ENCODE measurements at places on chromosomes 1 and 21.

GRCh38 chr1:32014199-32014947 is 705 bp downstream of the KHDRBS1 start:
- no peak for DNase-seq

GRCh38 chr21:37827913-37828312 is 88.3 kb downstream of the KCNJ6 start:
- no peak for DNase-seq

- no peak for DNase-seq
Measured at GRCh38 chr1:187490266-187490665, 661.5 kb downstream of the PLA2G4A start.

- DNase-seq, result no peak
Measured at GRCh38 chr1:226250511-226250910, 27.0 kb downstream of the MIXL1 start.

GRCh38 chr1:226654046-226654667 is 84.9 kb downstream of the ITPKB start:
- no peak for DNase-seq

GRCh38 chr1:153652805-153653500 is 5.5 kb upstream of the SNAPIN start:
- DNase-seq, result no peak

DNA sequence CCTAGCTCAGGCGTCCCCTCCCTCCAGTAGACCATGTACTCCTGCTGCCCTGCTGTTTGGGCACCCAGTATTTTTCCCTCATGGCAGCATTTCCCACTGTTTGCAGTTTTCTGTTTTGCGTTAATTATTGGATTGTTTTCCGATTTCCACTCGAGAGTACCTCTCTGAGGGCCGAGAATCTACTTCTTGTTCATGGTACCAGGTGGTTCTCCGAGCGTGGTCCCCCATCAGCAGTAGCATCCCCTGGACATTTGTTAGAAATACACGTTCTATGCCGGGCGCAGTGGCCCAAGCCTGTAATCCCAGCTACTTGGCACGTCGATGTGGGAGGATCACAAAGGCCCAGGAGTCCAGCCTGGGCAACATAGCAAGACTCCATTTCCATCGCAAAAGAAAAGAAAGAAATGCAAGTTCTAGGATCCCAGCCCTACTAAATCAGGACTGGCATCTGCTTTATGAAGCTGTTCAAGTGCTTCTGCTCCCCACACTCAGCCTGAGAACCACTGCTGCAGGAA is 690 bp downstream of the RRP1 start:
- no peak for DNase-seq

GRCh38 chr1:67791686-67792085 is 41.6 kb downstream of the GNG12 start:
- no peak for DNase-seq

Data from keratinocyte (primary cell).